T-helper 17 cell (primary cell): ENCODE measurements at places on chromosomes 1 and 21.

- no peak for DNase-seq
These were observed 4.7 kb downstream of the SLC35F3 start for GRCh38 chr1:233909195-233909594.

GRCh38 chr1:181557313-181557712 is 74.0 kb downstream of the CACNA1E start:
- DNase-seq, result no peak

- no peak for DNase-seq
These were observed 8.5 kb downstream of the ERG start for GRCh38 chr21:38489729-38490128.

DNA sequence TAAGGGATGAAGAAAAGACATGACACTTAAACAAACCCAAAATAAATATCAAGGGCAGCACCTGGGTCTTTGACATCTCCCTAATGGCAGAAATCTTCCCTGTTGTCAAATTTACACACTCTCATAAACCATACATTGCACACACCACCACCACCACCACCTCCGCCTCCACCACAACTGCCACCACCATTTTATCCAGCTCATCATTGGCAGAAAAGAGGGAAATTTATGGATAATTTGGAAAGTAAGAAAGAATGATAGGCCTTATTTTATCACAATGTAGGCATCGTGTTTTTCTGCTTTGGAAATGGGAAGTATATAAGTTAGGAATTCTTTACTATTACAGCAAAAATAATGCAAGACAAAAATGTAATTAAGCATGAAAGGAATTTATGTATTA is 27.3 kb upstream of the RGS13 start:
- DNase-seq, result no peak

DNA sequence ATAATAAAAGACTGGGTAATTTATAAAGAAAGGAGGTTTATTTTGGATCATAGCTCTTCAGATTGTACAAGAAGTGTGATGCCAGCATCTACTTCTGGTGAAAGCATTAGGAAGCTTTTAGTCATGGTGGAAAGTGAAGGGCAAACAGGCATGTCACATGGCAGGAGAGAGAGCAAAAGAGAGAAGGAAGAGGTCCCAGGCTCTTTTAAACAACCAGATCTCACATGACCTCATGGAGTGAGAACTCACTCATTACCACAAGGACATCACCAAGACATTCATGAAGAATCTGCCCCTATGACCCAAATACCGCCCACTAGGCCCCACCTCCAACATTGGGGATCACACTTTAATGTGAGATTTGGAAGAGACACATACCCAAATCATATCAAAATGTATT is 10.0 kb downstream of the RPTN start:
- DNase-seq, result no peak
